ENCODE measurements at places on chromosomes 11 and 22. TPM values are rescaled to one million over a fixed set of nuclear protein-coding genes. Genes with fewer than 3 reads are reported as not detected.

MRPL17 gene
- total RNA-seq = 41.5 TPM

GRM5 gene
- not detected for total RNA-seq

PGR gene
- 10.6 TPM for total RNA-seq

RASL10A gene
- 1.6 TPM for total RNA-seq

INS gene
- total RNA-seq = not detected

HIKESHI gene
- total RNA-seq = 43.8 TPM

ADORA2A gene
- 2.6 TPM for total RNA-seq

PNPLA3 gene
- 0.13 TPM for total RNA-seq

Measured in heart right ventricle (tissue), 16 donors.